ENCODE measurements at places on chromosomes 16 and 17.

DNA sequence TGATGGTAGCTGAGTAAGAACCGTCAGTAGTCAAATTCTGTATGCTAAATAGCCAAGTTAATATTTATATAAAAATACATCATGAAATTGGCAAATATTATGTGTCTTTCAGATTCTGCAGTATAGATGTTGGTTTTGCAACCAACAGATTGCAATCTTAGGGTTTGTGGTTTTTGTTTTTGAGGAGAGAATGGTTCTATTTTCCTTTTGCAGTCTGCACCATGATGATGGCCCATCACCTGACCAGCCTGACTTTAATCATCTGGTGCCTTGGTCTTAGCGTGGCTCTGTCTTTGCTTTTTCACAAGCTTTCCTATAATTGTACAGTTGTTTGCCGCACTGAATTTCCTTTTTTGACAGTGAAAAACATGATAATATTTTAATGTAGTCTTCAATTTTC, 50.7 kb downstream of the NUP93 start:
- no peak for DNase-seq

- peak; percentile 40 for DNase-seq
Observed at GRCh38 chr17:80663781-80664206, 119.2 kb downstream of the RPTOR start.

DNA sequence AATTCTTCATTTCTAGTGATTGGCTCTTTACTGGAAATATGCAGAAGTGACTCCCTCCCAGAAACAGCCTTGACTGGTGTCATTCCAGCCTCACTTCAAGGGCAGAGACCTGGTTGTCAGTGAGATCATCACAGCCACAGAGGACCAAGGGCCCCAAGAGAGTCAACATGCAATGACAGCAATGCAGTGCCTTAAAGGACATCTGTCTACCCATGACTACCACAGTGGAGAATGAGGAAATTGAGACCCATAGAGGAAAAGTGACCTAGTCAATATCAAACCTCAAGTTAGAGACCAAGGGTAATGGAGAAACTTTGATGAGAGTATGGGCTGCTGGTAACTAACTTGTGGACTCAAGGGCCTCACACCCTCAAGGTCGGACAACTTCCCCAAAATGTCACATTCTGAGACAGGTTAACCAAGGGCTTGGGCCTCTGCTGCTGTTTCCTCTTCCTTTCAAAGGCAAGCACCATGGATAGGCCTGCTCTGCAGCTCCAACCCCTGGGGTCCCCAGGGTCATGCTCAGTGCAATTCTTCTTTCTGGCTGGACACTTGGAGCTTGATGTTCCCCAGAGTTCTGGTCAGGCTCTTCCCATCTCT, 11.3 kb downstream of the NOG start:
- peak; percentile 27 for DNase-seq

- DNase-seq = no peak
Observed at GRCh38 chr16:83723244-83723643, 84.5 kb upstream of the HSBP1 start.

- no peak for DNase-seq
Observed at GRCh38 chr16:53112015-53112414, 57.2 kb downstream of the CHD9 start.

- DNase-seq = no peak
Observed at GRCh38 chr17:30380643-30381339, 2.1 kb downstream of the CPD start.

DNA sequence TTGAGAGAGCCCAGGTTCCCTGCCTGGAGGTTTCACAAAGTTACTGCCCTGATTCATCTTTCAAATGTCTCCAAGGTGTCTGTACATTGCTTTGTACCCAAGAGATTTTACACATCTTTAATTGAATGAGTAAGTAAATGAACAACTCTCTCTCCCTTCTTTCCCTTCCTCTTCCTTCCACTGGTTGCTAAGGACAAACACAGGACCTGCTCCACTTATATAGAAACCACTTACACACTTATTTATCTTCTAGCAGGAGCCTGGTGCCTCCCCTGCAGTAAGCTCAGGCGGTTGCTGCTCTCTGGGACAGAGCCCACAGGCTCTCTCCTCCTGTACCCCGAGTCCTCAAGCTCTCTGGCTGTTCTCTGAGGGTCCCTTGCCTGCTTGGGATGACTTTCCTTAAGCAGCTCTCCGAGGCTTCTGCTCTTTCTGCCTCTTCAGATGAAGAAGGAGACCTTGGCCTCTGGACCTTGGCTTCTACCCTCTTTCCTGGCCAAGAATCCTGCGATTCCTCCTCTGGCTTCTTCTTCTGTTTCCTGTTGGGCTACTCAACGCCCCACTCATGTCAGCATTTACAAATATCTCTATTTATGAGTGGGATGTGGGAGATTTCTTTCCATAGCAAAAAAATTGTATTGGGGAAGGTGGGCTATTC, 9.9 kb downstream of the PIRT start:
- no peak for DNase-seq

DNA sequence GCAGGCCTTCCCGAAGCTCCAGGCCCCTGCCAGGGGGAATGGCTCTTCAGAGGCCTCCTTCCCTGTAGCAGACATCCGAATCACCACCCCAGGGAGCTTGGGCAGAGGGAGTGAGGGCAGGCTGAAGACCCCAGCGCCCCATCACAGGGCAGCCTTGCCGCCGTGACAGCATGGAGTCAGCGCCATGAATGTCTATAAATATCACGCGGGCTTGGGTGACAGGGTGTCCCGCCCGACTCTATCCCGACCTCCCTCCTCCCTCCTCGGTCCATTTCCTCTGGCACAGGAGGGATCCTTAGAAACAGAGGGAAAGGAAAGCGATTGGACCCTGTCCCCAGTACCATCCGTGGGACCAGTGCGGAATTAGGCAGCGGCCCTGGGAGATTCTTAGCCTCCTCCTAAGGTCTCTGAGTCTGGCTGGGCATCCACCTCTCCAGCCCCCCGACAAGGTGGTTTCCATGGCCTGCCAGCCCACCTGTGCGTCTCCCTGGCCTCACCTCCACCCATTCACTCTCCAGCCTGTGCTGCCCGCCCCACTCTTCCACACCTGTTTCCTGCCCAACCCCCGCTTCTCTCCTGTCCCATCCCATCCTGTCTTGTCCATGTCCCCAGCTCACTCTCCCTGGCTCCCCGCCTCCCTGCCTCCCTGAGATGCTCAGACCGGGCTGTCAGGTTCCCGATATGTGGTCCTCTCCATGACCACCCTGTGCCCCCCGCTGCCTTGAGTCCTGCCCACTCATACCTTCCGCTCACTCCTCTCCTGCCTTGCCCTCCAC, 5.1 kb downstream of the ATP2A1 start:
- DNase-seq = no peak

DNA sequence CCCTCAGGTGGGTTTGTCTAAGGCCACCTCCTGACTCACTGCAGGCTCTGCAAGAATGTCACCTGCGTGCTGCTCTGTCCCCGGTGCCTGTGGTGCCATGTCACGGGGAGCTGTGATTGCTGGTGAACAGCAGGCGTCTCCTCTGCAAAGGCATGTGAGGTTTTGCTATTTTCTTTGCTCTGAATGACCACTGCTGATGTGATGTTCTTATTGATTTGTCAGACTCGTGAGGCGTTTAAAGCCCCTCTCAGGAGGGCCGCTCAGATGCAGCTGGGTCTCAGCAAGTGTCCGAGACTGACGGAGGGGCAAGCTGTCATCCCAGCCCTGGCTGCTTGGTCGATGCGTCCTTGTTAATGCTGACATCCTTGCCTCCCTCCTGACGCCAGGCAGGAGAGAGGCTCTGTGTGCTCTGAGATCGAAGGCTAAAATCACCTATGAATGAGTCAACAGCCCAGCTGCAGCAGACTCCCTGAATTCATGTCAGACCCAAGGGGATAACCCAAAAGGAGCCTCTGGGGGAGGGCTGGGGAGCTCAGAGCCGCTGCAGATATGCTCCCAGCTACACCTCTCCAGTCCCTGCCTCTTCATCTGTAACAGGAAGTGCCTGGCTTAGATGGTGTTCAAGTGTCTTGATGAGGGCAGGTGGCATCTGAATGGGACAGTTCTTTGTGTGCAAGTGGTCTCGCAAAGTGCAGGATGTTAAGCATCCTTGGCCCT, 11.8 kb upstream of the PEMT start:
- DNase-seq = no peak

Measured in fibroblast of skin of right quadriceps (primary cell).